ENCODE measurements at places on chromosomes 4 and X. TPM values are rescaled to one million over a fixed set of nuclear protein-coding genes. Genes with fewer than 3 reads are reported as not detected.

Gene MORF4L2
- total RNA-seq, result 931 TPM

Gene NOX1
- not detected for total RNA-seq

Gene GYPE
- total RNA-seq, result 0.54 TPM

Gene CYLC1
- not detected for total RNA-seq

Gene EMCN
- 6.7 TPM for total RNA-seq

Gene SGMS2
- total RNA-seq, result 143 TPM

Gene SPINK2
- not detected for total RNA-seq

Gene TMEM156
- 0.18 TPM for total RNA-seq

Gene RTL5
- 1.3 TPM for total RNA-seq

Gene FGF2
- 60.1 TPM for total RNA-seq

All from cardiac atrium fibroblast (primary cell).